ENCODE measurements at places on chromosomes 13 and 19.
A peak's percentile ranks its signal among the peaks of the same experiment; 100 is the strongest.

DNA sequence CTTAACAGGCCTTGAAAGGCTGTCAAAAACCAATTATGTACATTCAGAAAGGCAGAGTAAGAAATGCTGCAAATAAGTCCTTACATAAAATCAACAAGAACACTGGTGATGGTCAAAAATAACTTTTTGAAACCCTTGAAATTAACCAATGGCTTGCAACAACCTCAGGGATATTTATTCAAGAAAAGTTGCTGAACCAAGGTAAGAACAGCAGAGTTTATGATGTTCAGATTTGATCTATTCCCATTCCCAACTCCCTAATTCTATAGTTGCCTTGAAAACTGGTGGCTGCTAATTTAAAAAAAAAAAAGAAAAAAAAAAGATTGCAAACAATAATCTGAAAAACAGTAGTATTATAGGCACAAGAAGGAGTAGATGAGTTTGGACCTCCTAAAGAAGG lies 109.8 kb upstream of the UFM1 start:
- no peak for DNase-seq

DNA sequence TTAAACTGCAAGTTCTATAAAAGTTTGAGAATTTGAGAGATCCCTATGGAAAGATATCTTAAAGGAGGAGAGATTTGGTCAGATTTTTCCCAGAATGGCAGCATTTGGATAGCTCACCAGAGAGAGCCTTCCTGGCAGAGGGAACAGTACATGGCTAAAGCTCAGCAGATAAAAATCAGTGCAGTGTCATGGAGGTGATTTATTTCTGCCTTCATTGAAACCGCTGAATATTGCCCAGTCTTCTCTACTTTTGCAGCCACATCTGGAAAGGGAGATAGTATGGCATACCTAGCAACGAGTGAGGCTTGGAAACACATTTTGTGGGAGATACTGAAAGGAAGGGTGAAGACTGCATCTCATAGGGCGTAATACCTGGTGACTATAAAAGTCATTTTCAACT lies 155.2 kb downstream of the RFC3 start:
- DNase-seq = no peak

- DNase-seq = peak; percentile 68
These were observed 6.9 kb downstream of the NPHS1 start for GRCh38 chr19:35845215-35846037.

DNA sequence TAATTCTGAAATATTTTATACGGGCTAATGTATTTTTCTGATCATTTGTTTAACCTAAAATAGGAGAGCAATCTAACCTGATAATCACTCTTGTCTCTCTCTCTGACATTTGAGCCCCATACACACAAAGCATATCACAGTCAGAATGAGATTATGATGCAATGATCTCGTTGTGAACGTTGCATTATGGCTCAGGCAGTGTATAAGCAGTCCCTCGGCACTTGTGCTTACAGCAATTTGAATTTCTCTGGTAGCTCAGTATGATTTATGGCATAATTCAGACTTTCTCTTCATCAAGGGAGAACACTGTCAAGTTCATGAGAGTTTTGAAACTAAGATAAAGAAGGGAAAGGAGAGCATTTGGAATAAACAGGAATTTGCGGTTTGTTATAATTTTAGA lies 256.1 kb downstream of the DACH1 start:
- no peak for DNase-seq

DNA sequence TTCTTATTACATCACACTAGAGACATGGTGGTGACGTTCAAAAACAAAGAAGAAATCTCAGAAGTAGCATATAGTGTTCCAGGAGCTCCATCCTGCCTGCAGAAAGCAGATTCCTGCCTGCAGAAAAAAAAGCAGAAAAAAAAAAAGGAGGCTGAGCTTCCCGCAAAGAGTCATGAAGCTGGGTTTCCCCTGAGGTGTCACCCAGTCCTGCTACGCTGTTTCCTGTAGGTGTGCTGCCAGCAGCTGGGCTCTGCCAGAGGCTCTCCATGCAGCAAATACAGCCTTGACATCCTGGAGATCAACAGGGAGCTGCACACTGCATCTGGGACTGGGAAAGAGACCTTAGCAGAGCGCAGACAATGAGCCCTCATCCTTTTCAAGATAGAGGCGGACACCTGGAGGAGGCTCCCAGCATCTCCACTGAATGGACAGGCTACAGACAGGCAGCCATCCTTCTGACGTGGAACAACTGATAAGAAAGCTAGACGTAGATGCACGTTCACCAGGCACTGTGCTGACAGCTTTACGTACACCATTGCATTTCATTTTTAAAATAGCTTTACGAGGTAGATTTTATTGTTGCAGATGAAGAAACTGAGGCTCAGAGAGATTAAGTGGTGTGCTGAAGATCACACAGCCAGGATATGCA lies 350.9 kb downstream of the FOXO1 start:
- DNase-seq = no peak

GRCh38 chr13:69948016-69948415 lies 159.6 kb upstream of the ATXN8OS start:
- no peak for DNase-seq

- peak; percentile 86 for DNase-seq
These were observed 19.6 kb downstream of the IER2 start for GRCh38 chr19:13169769-13170168.

GRCh38 chr19:38039966-38040365 lies 133.0 kb downstream of the SIPA1L3 start:
- DNase-seq = no peak

GRCh38 chr19:45824041-45824471 lies 8.9 kb upstream of the RSPH6A start:
- DNase-seq = no peak

- peak; percentile 71 for DNase-seq
These were observed 352.4 kb downstream of the KLF5 start for GRCh38 chr13:73411067-73411809.

- DNase-seq = no peak
These were observed 23.2 kb downstream of the CATSPERD start for GRCh38 chr19:5743630-5744029.

GRCh38 chr13:45007225-45007624 lies 17.9 kb downstream of the GPALPP1 start:
- no peak for DNase-seq

DNA sequence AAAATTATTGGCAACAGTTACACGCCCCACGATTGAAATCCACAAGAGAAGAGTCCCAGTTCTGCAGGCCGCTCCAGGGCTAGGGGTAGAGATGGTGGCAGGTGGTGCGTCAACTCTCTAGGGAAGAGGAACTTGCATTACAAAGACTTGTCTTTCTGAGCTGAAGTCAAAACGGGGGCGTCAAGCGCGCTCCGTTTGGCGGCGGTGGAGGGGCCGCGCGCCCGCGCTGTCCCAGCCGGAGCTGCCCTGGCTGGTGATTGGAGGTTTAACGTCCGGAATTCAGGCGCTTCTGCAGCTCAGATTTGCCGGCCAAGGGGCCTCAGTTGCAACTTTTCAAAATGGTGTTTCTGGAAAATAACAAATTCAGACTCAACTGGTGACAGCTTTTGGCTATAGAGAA lies 38.9 kb downstream of the SOX1 start:
- no peak for DNase-seq

DNA sequence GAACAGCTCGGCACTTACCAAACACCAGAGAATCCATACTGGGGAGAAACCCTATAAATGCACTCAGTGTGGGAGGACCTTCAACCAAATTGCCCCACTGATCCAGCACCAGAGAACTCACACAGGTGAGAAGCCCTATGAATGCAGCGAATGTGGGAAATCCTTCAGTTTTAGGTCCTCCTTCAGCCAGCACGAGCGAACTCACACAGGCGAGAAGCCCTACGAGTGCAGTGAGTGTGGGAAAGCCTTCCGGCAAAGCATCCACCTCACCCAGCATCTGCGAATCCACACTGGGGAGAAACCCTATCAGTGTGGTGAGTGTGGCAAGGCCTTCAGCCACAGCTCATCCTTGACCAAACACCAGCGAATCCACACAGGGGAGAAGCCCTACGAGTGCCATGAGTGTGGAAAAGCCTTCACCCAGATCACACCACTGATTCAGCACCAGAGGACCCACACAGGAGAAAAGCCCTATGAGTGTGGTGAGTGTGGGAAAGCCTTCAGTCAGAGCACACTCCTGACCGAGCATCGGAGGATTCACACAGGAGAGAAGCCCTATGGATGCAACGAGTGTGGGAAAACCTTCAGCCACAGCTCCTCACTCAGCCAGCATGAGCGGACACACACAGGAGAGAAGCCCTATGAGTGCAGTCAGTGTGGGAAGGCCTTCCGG lies 8.3 kb downstream of the ZNF135 start:
- DNase-seq = no peak

DNA sequence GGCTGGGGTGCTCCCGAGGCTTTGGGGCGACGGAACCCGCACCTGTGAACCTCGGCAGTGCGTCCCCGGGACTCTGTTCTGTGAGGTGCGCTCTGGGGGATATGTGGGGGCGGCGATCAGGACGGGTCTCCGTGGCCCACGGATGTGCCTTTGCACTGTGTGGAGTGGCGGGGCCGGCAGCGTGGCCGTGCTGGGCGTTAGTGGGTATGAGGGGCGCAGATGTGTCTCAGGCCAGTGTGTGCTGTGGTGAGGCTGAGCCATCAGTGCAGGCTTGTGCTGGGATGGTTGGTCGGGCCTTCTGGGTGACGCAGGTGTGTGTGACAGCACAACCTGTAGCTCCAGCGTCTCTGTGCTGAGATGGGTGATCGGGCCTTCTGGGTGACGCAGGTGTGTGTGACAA lies 16.9 kb downstream of the ZNF331 start:
- DNase-seq = no peak

GRCh38 chr19:14404312-14404711 lies 14.8 kb downstream of the DDX39A start:
- no peak for DNase-seq

DNA sequence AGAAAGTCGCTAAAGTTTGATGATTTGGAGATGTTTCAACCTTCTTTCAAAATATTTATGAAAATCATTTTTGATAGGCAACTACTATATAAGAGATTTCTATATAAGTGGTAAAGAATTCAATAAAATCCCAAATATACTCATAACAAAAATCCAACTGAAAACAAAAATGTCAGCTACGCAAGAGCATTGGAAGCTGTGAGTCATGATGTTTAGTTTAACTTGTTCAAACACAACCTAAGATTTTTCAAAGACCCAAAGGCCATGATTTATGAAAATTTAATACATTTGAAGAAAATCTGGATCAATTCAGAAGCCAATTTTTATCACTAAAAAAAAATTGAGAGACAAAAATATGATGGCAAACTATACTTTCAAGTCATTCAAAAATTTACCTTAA lies 226.6 kb downstream of the MZT1 start:
- DNase-seq = no peak

GRCh38 chr19:45141203-45141900 lies 19.4 kb downstream of the NKPD1 start:
- DNase-seq = no peak

GRCh38 chr19:49481020-49481683 lies 6.3 kb upstream of the RPL13A start:
- DNase-seq = no peak

DNA sequence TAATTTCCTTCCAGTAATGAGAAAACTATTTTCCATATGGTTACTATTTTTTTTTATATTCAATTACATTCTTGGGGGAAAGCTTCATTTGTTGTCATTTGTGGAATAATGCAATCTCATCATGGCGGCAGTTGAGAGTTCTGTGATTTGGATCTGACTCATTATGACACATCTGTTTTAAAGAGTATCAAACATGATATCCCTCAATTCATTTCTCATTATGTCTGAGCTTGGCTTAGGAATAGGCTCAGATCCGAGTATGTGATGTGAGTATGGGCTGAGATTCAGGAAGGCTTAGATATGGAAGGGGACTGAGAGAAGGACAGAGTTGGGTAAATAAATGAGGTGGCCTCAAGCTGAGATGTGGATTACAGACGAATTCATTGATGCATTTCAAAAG lies 64.4 kb downstream of the POSTN start:
- no peak for DNase-seq

DNA sequence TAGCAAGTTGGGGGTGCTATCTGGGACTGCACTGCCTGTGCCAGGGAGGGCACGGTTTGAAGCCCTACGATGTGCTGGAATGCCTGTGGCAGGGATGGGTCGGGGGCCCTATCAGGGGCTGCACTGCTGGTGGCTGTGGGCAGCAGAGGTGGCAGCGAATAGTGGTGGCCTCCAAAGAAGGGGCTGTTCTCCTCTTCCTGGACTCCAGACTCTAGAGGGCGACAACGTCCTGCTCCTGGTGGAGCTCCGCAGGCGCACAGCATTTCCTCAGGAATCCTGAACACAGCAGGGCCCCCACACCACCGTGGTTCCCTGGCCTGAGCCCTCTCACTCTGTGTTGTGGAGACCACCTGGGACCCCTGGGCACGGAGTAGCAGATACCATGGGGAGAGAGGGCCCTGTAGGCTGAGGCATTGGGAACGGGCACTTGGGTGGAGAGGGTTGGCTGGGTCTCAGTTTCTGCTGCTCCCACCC lies 145.6 kb downstream of the TNFRSF19 start:
- DNase-seq = no peak

DNA sequence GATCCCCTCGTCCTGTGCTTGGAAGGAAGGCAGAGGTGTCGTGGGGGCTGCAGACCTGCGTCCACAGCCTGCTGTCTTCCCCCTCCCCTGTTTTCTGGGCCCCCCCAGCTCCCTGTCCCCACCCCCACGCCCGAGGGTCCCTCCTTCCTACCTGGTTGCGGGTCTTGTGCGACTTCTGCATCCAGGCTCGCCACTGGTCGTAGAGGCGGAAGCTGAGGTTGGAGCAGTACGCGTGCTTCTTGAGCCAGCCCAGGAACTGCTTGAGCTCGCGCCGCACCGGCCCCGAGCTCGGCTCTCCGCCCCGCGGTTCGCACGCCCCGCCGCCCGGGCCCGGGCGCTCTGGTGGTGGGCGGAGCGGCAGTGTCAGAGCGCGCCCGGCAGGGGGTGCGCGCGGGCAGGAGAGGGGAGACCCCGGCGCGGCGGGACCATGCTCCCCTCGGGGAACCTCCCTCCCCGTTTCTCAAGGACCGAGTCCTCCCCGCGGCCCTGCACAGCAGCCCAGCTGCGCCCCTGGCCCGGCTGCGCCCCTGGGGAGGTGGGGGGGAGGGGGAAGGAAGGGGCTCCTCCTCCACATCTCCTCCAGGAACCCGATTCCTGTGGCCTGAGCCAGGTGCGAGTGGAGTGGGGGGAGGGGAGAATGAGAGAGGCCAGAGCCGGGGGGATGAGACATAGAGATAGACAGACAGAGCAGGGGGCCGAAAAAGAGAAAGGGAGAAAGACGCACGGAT lies 5.7 kb downstream of the REX1BD start:
- DNase-seq = peak; percentile 62

DNA sequence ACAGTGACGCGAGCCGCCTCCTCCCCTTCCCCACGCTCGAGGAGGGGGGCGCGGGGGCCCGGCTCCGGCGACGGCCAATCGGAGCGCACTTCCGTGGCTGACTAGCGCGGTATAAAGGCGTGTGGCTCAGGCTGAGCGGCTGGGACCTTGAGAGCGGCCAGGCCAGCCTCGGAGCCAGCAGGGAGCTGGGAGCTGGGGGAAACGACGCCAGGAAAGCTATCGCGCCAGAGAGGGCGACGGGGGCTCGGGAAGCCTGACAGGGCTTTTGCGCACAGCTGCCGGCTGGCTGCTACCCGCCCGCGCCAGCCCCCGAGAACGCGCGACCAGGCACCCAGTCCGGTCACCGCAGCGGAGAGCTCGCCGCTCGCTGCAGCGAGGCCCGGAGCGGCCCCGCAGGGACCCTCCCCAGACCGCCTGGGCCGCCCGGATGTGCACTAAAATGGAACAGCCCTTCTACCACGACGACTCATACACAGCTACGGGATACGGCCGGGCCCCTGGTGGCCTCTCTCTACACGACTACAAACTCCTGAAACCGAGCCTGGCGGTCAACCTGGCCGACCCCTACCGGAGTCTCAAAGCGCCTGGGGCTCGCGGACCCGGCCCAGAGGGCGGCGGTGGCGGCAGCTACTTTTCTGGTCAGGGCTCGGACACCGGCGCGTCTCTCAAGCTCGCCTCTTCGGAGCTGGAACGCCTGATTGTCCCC lies at the start of gene JUNB:
Gene JUNB (plus strand): TSS at position 142 of the 706 bp plus-strand sequence. CDS start 286 bp downstream, at position 428.
- peak; percentile 96 for DNase-seq

- DNase-seq = no peak
These were observed 21.8 kb downstream of the HCN2 start for GRCh38 chr19:611481-611868.

Data from LoVo (cell line).